ENCODE measurements at places on chromosomes 7 and 10.

DNA sequence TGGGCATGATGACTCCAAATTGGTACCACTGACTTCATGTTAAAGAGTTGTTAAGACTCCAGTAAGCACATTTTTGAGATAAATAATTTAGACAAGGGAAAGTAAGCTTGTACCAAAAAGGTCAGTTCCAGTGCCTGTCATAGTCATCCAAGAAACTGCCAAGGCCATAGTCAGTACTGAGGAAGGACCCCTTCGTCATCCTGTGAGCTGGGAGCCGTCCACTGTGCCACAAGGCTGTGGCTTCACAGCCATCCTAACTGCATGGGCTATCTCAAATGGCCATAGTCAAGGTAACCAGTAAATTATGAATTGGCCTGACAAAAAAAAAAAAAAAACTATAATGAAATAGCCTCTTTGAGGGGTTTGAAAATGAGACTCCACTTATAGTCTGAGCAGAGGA is 207.2 kb downstream of the C7orf25 start:
- no peak for DNase-seq

GRCh38 chr10:78134773-78135306 is 101.2 kb downstream of the RPS24 start:
- DNase-seq, result no peak

- no peak for DNase-seq
Measured at GRCh38 chr10:46558392-46559185, 2.1 kb upstream of the GPRIN2 start.

GRCh38 chr10:98098247-98098646 is 36.2 kb upstream of the R3HCC1L start:
- DNase-seq, result no peak

DNA sequence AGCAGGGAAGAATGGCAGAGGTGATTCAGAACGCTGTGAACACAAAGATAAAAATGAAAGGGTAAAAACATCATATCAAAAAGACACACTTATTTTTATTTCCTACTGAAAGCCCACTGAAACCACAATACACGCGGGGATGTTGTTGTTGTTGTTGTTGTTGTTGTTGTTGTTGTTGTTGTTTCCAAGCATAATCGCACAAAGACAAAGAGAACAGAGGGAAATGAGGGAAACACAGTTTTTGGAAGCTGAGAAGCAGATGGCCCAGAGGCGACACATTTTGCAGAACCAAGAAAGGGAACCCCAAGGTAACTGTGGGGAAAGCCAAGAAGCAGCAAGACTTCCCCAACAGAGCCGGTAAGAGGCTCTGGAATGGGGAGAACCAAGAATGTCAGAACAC is 113.9 kb downstream of the PARD3 start:
- DNase-seq, result no peak

- DNase-seq, result no peak
Measured at GRCh38 chr7:143239813-143240212, 18.0 kb downstream of the TAS2R40 start.

DNA sequence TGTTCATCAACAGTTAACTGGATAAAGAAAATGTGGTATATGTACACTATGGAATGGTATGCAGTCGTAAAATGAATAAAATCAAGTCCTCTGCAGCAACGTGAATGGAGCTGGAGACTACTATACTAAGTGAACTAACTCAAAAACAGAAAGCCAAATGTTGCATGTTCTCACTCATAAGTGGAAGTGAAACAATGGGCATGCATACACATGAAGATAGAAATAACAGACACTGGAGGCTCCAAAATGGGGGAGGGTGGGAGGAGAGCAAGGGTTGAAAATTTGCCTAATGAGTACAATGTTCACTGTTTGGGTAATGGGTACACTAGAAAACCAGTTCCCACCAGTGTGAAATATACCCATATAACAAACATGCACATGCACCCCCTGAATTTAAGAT is 179.5 kb downstream of the ZWINT start:
- DNase-seq, result no peak

GRCh38 chr10:46229144-46229563 is 57.6 kb upstream of the ANTXRL start:
- DNase-seq, result no peak

GRCh38 chr10:98368644-98369043 is 46.3 kb downstream of the PYROXD2 start:
- no peak for DNase-seq

DNA sequence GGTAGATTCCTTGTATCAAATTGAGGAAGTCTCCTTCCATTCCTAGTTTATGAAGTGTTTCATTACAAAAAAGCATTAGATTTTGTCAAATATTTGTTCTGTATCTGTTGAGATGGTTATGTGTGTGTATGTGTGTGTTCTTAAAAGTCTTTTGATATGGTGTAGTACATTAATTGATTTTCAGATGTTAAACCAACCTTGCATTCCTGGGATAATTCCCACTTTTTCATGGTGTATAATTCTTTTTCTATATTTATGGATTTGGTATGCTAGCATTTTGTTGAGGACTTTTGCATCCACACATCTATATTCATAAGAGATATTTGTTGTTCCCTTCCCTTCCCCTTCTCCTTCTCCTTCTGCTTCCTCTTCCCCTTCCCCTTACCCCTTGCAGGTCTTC is 8.9 kb upstream of the GIMAP8 start:
- no peak for DNase-seq

DNA sequence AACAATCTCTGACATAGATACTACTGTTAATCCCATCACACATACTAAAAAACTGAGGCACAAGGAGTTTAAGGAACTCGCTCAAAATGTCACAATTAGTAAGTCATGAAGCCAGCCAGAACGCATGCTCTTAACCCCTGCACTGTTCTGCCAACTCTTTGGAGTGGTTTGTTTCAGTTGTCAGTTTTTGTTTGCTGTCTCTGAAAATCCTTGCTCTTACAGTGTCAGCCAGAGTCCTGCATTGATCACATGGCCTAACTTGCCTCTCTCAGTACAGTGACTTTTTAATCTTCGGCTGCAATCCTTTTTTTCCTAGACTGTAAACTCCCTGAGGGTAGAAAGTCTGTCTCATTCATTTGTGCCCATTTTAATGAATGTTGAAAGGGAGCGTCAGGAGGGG is 753.8 kb downstream of the AUTS2 start:
- DNase-seq, result no peak

DNA sequence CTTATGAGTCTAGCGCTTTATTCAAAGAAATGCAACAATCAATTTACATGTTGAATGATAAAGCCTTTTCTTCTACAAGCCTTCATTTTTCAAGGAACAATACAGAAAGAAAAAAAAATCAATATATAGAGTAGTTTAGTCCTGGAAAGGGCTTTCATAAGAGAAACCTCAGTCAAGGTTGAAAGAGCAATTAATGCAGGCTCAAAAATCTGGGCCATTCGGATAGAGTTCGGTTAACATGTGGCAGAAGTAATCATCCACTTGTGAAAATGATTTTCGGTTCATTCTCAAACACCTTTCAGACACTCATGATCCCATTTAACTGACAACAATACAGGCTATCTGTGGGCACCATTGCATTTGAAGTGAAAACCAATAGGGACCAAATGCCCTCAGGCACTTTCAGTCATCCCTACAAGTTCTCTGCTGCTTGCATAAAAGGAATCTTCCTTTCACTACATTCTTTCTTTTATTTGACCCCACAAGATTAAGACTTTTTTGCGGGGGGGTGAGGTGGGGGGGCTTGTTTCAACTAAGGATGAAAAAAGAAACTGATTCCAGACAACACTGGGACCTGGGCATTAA is 177.9 kb downstream of the RNF133 start:
- no peak for DNase-seq

GRCh38 chr7:84729284-84729683 is 457.6 kb downstream of the SEMA3D start:
- no peak for DNase-seq

- DNase-seq, result no peak
Measured at GRCh38 chr10:129528376-129528978, 61.4 kb downstream of the MGMT start.

- DNase-seq, result no peak
Measured at GRCh38 chr10:30722956-30723620, 93.5 kb upstream of the LYZL2 start.

- DNase-seq, result no peak
Measured at GRCh38 chr10:103703941-103704919, 151.1 kb downstream of the SH3PXD2A start.

GRCh38 chr7:135728136-135728669 is at the start of gene SLC13A4:
Gene SLC13A4 (minus strand): TSS chr7:135728186. CDS start chr7:135727496, 690 bp downstream.
- no peak for DNase-seq

- DNase-seq, result no peak
Measured at GRCh38 chr10:97851341-97852001, 1.8 kb downstream of the GOLGA7B start.

DNA sequence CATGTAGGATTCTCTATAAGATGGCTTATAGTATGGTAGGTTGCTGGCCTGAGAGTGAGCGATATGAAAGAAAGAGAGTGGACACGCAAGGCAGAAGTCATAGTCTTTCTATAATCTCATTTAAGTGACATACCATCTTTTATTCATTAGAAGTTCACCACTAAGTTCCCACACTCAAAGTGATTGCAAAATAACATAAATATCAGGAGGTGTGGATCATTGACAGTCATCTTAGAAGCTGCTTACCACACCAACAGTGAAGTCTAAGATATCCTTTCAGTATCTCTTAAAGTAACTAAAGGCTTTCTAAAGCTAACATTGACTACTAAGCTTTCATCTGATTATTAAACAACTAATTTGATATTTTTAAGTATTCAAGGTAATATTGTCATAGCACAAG is 36.9 kb upstream of the GNAI1 start:
- DNase-seq, result no peak

DNA sequence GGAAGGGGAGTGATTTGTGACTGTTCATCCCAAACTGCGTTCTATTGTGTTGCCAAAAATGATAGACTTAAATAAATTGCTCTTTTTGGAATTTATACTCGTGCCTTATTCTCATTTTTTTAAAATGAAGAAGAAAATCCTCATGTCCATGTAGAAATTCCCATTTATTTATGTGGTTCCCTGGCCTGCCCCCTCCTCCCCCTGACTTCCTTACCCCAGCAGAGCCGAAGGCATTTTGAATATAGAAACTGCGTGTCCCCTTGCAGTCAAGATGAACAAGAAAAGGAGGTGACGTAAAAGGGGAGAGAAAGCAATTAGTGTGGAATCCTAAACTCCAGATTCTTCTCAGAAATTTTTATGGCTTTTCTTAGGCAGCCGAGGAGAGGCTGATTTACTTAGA is 126.1 kb downstream of the FAM204A start:
- DNase-seq, result no peak

GRCh38 chr7:73602721-73603651 is 21.3 kb downstream of the MLXIPL start:
- no peak for DNase-seq

GRCh38 chr7:48285373-48285772 is 114.1 kb downstream of the ABCA13 start:
- no peak for DNase-seq

- peak; percentile 19 for DNase-seq
Measured at GRCh38 chr10:123573236-123574108, 92.7 kb upstream of the GPR26 start.

GRCh38 chr7:50828801-50829200 is 46.1 kb upstream of the GRB10 start:
- DNase-seq, result no peak

DNA sequence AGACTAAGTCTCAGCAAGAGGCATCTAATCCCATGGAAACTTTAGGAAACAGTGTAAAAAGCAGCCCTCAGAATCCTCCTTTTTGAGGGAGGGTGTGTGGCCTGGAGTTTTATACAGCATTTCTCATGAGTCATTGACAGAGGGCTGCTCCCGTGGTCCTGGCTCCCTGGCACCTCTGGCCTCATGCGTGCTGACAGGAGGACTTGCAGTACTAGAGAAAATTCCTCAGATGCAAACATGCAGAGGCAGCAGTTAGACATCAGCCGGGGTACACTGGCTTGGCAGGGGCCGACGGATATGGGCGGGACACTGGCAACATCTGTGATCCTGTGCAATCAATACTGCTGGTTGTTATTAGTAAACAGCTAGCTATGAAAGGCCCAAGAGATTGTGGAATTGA is 925.1 kb upstream of the CELF2 start:
- no peak for DNase-seq

- no peak for DNase-seq
Measured at GRCh38 chr7:1053002-1053411, 8.7 kb downstream of the GPR146 start.

DNA sequence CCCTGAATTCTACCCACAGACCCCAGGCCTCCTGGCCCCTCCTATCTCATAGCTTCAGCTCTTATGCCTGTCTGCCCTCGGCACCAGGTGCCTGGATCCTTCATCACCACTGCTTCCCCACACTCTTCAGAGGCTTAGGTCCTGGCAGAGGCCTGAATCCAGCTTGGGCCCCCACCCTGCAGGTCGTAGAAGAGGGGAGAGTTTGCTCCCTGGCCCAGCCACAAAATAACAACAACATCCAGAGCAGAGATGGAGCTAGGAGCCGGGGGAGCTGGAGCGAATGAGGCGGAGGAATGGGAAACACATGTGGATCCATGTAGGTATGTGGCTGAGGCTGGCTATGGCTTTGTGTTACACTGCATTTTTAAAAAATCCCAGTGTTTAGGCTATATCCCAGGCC is 7.8 kb upstream of the OPN4 start:
- no peak for DNase-seq

GRCh38 chr10:127947211-127947610 is 40.3 kb downstream of the PTPRE start:
- no peak for DNase-seq

- DNase-seq, result no peak
Measured at GRCh38 chr7:13822678-13823077, 166.8 kb downstream of the ETV1 start.

DNA sequence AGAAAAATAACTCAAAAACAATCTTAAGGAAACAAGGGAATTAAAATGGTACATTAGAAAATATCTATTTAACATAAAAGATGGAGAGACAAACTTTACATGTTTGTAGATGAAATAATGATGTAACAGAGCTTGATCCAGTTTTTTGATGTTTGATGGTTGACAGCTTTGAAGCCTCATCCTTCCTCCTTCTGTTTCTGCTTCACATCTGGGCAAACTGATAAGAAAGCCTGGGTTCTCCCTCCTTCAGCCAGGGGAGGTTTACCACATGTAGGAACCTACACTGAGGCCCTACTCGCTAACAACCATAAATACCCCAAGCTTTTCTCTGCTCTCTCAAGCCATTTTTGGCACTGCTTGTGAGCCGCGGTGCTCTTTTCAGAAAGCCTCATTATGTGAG is 82.8 kb upstream of the ZNF32 start:
- no peak for DNase-seq

DNA sequence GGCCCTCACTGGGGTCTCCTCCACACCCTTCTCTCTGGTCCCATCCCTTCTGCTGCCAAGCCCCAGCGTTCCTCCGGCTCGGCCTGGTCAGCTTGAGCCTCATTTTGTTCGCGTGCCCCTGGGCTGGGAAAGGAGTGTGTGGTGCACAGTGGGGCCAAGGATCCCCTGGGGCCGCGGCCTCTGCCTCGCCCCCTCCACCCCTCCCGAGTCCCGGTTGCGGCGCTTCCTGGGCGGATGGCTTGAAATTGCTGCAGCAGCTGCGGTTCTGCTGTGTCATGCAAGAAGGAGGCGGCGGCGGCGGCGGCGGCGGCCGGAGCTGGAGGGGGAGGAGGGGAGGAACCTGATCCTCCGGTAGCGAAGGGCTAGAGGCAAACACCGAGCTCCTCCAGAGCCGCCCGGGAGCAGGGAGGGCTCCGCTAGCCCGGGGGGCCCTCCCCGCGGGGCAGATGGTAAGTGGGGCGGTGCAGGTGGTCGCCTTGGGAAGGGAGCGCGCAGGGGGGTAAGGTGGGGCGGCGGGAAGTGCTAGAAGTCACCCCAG is 217.8 kb upstream of the MKLN1 start:
- peak; percentile 51 for DNase-seq

GRCh38 chr10:124366825-124367224 is 51.9 kb downstream of the OAT start:
- DNase-seq, result no peak

- DNase-seq, result no peak
Measured at GRCh38 chr7:33624215-33624614, 281.1 kb upstream of the BMPER start.

- DNase-seq, result no peak
Measured at GRCh38 chr10:49387071-49387470, 8.8 kb downstream of the DRGX start.
